ENCODE measurements at places on chromosomes 5 and 9. TPM values are rescaled to one million over a fixed set of nuclear protein-coding genes. Genes with fewer than 3 reads are reported as not detected.

The CEL gene
- total RNA-seq: 0.70 TPM

The PALM2AKAP2 gene
- 0.06 TPM for total RNA-seq

The TNFSF15 gene
- total RNA-seq: 0.21 TPM

The BHMT gene
- total RNA-seq: not detected

The STPG3 gene
- not detected for total RNA-seq

The BOD1 gene
- total RNA-seq: 67.7 TPM

The BAG1 gene
- 139 TPM for total RNA-seq

The CCDC112 gene
- 8.2 TPM for total RNA-seq

The GRXCR2 gene
- total RNA-seq: not detected

The PCDHGB4 gene
- total RNA-seq: 0.70 TPM

The GARIN3 gene
- not detected for total RNA-seq

The TIMD4 gene
- 1.3 TPM for total RNA-seq

The STING1 gene
- total RNA-seq: 1.6 TPM

The SLC6A7 gene
- 0.02 TPM for total RNA-seq

The NME5 gene
- total RNA-seq: not detected

The PCDHB13 gene
- total RNA-seq: 0.05 TPM

The TMEM174 gene
- total RNA-seq: not detected

The TRPM6 gene
- total RNA-seq: 1.3 TPM

The EIF4EBP3 gene
- 2.1 TPM for total RNA-seq

The CYSTM1 gene
- 152 TPM for total RNA-seq

The HABP4 gene
- 15.2 TPM for total RNA-seq

The OLFM1 gene
- total RNA-seq: 10.3 TPM

The ADGRD2 gene
- total RNA-seq: not detected

The IFNA2 gene
- total RNA-seq: not detected

The PAPPA gene
- 24.8 TPM for total RNA-seq

The TMEM215 gene
- 0.02 TPM for total RNA-seq

The AK8 gene
- total RNA-seq: 1.4 TPM

The ROPN1L gene
- 1.9 TPM for total RNA-seq

The ARHGEF39 gene
- total RNA-seq: 19.3 TPM

The EXD3 gene
- total RNA-seq: 7.0 TPM

The SPATA31E1 gene
- 0.03 TPM for total RNA-seq

The OBP2B gene
- total RNA-seq: not detected

The SUSD3 gene
- total RNA-seq: 0.67 TPM

The DDX4 gene
- total RNA-seq: not detected

The CDH9 gene
- not detected for total RNA-seq

The THBS4 gene
- not detected for total RNA-seq

The LRRC19 gene
- total RNA-seq: not detected

The SHROOM1 gene
- total RNA-seq: 10.3 TPM

The NHP2 gene
- 445 TPM for total RNA-seq

The PPP2R2B gene
- 0.14 TPM for total RNA-seq

The CREBRF gene
- 2.3 TPM for total RNA-seq

The PCDH12 gene
- total RNA-seq: 0.02 TPM

The ANKRD18A gene
- 14.8 TPM for total RNA-seq

The CMBL gene
- 22.1 TPM for total RNA-seq

The MAMDC4 gene
- 5.1 TPM for total RNA-seq

The GPR21 gene
- total RNA-seq: not detected

The ANKDD1B gene
- total RNA-seq: 0.09 TPM

The COL27A1 gene
- 14.6 TPM for total RNA-seq

The OLFML2A gene
- 17.8 TPM for total RNA-seq

The ST8SIA4 gene
- 0.43 TPM for total RNA-seq

The LMBRD2 gene
- total RNA-seq: 1.3 TPM

The EQTN gene
- not detected for total RNA-seq
